Subcutaneous preadipocyte (primary cell): ENCODE measurements at places on chromosomes 11 and 22. TPM values are rescaled to one million over a fixed set of nuclear protein-coding genes. Genes with fewer than 3 reads are reported as not detected.

ART5 gene
- total RNA-seq = not detected in 2 replicates

DESI1 gene
- total RNA-seq = 24.3 and 29.7 TPM in 2 replicates

P2RX3 gene
- not detected in 2 replicates for total RNA-seq

LDLRAD3 gene
- 11.5 and 12.1 TPM in 2 replicates for total RNA-seq

BUD13 gene
- 9.9 and 15.8 TPM in 2 replicates for total RNA-seq

CST6 gene
- 0.20 TPM in 1 of 2 replicates, not detected in the other for total RNA-seq

GP1BB gene
- 0.20 and 0.37 TPM in 2 replicates for total RNA-seq

MFRP gene
- not detected in 2 replicates for total RNA-seq

MS4A4A gene
- total RNA-seq = not detected in 2 replicates

NCR3LG1 gene
- total RNA-seq = 14.7 and 27.6 TPM in 2 replicates

B3GAT1 gene
- total RNA-seq = not detected in 2 replicates

PRR33 gene
- not detected in 2 replicates for total RNA-seq

RANBP1 gene
- total RNA-seq = 221 and 271 TPM in 2 replicates

SSH3 gene
- total RNA-seq = 10.3 and 11.3 TPM in 2 replicates

BET1L gene
- total RNA-seq = 16.4 and 17.3 TPM in 2 replicates

MRPL48 gene
- total RNA-seq = 14.7 and 19.0 TPM in 2 replicates

SNX32 gene
- total RNA-seq = 1.2 and 2.9 TPM in 2 replicates

BBOX1 gene
- total RNA-seq = not detected in 2 replicates
